ENCODE measurements at places on chromosomes 3 and 15. TPM values are rescaled to one million over a fixed set of nuclear protein-coding genes. Genes with fewer than 3 reads are reported as not detected.

Gene KLHL6
- total RNA-seq: 0.67 TPM

- no peak overlapping the region for H3K4me3 ChIP-seq
- no peak for DNase-seq
- H3K27me3 ChIP-seq: no peaks in the 10 kb centered on the region
- no peak overlapping the region for H3K27ac ChIP-seq
- H3K4me1 ChIP-seq: peaks cover 55% of the 10 kb centered on the region
- H3K36me3 ChIP-seq: no peaks in the 10 kb centered on the region
Measured at GRCh38 chr15:91952216-91952615, 98.7 kb downstream of the SLCO3A1 start.

Gene HHATL
- 15.7 TPM for total RNA-seq

Gene FGF12
- total RNA-seq: 0.54 TPM

DNA sequence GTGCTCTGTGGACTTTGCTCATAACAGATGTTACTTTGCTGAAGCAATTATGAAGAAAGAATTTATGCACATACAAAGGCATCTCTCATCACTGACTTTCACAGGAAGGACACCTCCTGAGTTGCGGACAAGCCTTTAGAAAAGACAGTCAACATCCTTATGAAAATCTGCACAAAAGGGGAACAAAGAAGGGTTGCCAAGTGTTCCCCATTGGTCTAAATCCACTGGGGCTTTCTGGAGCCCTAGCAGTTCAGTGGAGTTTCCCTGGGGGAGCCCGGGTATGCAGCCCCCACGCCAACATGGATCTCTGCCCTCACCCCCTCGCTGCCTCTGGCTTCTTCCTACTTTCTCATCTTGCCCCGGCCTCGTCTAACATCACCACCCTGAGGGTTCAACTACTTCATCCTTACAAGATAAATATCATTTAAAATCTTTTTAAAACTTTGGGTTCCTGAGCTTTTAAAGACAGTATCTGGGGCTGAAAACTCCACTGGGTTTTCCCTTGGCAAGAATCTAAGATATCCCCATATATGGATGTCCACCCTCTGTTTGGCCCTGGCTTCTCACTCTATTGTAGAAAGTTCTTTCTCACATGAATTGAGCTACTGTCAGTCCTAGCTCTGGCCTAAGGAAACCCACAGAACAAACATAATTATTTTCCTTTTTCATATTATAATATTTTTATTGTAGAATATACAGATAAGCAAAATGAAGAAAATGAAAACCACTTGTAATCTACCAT lies 207.9 kb upstream of the RGMA start:
- H3K4me1 ChIP-seq: no peaks in the 10 kb centered on the region
- H3K27ac ChIP-seq: no peak overlapping the region
- DNase-seq: no peak
- H3K4me3 ChIP-seq: no peak overlapping the region
- no peaks in the 10 kb centered on the region for H3K27me3 ChIP-seq

DNA sequence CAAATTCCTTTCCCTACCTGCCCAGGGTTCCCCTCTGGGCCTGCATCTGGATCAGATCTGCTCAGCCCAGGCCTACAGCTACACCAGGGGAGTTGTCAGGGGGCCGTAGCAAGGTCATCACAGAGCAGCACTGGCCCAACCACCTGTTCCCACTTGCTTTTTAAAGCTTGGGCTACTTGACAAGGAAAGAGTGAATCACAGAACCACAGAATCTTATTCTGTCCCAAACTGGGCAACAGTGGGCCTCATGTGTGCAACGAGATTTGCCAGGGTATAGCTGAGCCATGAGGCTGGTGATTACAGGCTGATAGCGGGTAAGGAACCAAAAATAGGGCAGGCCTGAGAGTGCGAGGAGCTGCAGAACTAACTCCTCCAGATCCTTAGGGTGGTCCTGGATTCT lies 66.7 kb downstream of the MYLK start:
- H3K36me3 ChIP-seq: no peaks in the 10 kb centered on the region
- DNase-seq: no peak
- H3K4me3 ChIP-seq: no peak overlapping the region
- no peaks in the 10 kb centered on the region for H3K27me3 ChIP-seq
- no peaks in the 10 kb centered on the region for H3K4me1 ChIP-seq

- no peak for DNase-seq
- H3K4me3 ChIP-seq: no peak overlapping the region
- no peak overlapping the region for H3K27ac ChIP-seq
- H3K36me3 ChIP-seq: peaks cover 10% of the 10 kb centered on the region
- H3K4me1 ChIP-seq: no peaks in the 10 kb centered on the region
Measured at GRCh38 chr3:11807686-11808085, 39.0 kb downstream of the TAMM41 start.

DNA sequence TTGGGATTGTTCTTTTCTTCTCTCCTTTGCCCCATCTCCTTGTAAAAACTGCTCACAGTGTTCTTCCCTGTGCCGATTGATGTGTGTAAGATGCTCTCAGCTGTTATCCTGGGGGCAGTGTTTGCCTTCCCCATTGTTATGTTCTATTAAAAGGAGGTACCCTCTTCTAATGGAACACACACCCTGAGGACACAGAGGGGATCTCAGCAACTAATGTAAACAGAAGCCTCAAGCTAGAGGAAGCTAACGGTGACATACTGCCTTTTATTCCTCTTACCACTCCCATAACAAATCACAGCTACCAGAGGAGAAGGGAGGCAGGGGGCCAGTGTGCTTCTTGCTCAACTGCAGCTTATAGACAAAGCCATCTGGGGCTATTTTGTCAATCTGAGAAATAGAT lies 2.2 kb downstream of the TAGLN3 start:
- no peaks in the 10 kb centered on the region for H3K27me3 ChIP-seq
- no peak for DNase-seq
- H3K4me3 ChIP-seq: no peak overlapping the region
- no peak overlapping the region for H3K27ac ChIP-seq
- H3K4me1 ChIP-seq: peaks cover 6% of the 10 kb centered on the region

DNA sequence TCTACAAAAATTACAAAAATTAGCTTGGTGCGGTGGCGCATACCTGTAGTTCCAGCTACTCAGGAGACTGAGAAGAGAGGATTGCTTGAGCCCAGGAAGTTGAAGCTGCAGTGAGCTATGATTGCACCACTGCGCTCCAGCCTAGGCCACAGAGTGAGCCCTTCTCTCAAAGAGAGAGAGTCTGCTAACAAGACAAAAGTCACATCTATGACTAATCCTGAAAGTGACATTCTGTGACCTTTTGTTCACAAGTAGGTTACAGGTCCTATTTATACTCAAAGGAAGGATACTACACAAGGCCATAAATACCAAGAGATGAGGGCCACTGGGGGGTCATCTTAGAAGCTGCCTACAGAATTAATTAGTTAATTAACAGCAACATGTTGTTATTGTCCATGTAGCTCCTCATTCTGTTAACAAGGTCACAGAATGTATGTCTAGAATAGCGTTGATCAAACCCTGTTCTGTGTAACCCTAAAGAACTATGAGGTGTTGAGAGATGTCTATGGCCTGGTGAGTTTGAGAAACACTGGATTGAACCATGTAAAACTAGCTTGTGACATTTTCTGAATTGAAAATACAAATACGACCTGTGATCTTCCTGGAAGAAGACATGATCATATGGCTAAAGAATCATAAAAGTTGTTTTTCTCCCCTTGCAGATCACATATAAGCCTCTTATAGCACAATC lies 97.0 kb downstream of the SAMMSON start:
- no peaks in the 10 kb centered on the region for H3K27me3 ChIP-seq
- no peak overlapping the region for H3K27ac ChIP-seq
- no peak for DNase-seq
- H3K4me3 ChIP-seq: no peak overlapping the region

Gene XCR1
- total RNA-seq: not detected

DNA sequence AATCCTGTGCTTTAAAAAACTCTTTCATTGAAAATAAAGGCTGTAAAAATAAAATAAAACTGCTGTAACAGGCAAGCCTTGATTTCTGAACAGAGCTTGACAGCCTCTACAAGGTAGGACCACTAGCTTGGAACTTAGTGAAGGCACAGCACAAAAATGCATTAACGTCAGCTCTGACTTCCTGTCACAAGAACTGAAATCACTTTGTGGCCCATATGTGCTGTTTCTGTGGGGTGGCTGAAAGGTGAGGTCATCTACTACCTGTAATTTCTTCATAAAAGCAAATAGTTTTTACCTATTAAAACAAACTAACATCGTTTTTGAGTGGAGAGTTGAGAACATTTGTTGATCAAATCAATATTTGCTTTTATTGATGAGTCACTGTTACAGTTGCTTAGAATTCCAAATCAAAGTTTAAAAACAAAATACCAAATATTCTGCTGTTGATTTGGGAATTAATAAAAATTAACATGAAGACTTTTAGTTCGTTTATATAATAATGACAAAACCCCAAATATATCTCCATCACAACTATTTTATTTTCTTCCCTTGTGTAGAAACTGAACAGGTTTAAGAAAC lies 1034.1 kb downstream of the MCTP2 start:
- no peaks in the 10 kb centered on the region for H3K36me3 ChIP-seq
- H3K27me3 ChIP-seq: no peaks in the 10 kb centered on the region
- DNase-seq: no peak
- no peaks in the 10 kb centered on the region for H3K4me1 ChIP-seq

Gene KCNMB2
- 0.56 TPM for total RNA-seq

GRCh38 chr15:68658151-68658550 lies 79.4 kb downstream of the CORO2B start:
- no peaks in the 10 kb centered on the region for H3K36me3 ChIP-seq
- DNase-seq: no peak
- no peak overlapping the region for H3K4me3 ChIP-seq

DNA sequence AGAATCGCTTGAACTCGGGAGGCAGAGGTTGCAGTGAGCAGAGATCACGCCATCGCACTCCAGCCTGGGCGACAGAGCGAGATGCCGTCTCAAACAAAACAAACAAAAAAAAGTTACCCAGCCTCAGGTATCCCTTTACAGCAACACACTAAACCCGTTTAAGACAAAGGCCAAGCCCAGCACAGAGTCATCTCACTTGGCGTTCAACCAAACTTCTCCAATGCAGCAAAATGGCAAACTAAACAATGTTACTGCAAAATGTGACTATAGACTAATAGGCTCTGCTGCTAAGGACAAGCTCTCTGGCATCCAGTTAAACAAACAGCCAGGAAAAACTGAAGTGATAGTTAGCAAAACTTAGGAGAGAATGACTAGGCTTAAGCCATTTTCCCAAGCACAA lies 6.4 kb upstream of the FAM219B start:
- peaks cover 8% of the 10 kb centered on the region for H3K4me1 ChIP-seq
- H3K36me3 ChIP-seq: peaks cover 28% of the 10 kb centered on the region
- no peaks in the 10 kb centered on the region for H3K27me3 ChIP-seq
- no peak overlapping the region for H3K4me3 ChIP-seq

DNA sequence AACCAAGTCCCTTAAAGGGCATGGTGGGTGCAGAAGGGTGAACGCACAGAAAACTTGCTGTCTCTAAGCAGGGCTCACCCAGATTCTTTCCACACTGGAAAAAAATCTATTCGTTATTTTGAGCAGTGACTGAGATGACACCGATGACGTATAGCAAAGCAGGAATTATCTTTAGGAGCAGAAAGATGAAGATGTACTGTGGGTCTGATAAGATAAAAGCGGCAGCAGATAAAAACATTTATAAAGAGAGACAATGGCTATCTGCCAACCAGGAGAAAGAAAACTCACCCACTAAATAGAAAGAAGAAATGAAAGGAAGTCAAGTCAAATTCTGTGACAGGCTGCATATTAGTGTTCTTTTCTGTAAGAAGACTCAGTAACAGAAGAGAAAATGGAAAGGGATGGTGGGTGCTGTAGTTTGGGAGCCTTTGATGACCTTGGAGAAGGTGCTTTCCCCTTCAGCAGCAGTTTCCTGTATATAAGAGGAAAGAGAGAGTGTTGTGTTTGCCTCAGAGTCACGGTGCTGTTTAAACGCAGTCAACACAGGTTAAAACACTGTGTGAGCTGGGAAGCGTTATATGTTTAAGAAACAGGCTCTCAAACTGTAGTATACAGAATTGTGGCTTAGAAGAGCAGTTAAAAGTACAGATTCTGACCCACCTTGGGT lies 111.6 kb downstream of the AQP9 start:
- H3K4me3 ChIP-seq: no peak overlapping the region
- H3K36me3 ChIP-seq: no peaks in the 10 kb centered on the region
- no peak for DNase-seq
- H3K27me3 ChIP-seq: no peaks in the 10 kb centered on the region
- no peak overlapping the region for H3K27ac ChIP-seq

Gene PARP15
- total RNA-seq: 1.3 TPM

DNA sequence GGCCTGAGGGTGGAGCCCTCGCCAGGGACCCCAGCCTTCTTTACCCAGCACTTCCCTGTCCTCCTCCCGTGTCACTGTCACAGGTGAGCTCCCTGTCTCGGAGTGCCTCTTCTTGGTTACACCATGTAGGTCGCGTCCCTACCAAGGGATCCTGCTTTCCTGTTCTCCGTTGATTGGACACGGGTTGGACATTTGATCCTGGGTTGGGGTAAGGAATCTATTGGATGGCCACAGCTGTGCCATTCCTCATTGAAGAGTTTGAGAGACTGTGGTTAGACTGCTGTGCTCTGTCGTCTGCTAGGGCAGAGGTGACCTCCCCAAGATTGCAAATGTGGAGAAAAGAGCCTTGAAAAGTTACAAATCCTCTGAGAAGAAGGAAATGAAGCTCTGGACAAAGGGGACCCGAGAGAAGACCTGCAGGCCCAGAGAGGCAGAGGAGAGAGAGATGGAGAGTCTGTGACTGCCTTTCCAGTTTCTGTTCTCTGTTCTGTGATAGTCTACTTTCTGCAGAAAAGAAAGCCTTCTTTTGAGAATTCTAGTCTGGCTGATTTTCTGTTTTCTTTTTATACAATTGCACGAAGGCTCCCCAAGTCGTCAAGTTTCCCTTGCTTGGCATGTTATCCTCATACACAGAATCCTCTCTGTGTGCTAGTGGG lies 325.7 kb upstream of the RGMA start:
- no peak overlapping the region for H3K27ac ChIP-seq
- H3K4me3 ChIP-seq: no peak overlapping the region

DNA sequence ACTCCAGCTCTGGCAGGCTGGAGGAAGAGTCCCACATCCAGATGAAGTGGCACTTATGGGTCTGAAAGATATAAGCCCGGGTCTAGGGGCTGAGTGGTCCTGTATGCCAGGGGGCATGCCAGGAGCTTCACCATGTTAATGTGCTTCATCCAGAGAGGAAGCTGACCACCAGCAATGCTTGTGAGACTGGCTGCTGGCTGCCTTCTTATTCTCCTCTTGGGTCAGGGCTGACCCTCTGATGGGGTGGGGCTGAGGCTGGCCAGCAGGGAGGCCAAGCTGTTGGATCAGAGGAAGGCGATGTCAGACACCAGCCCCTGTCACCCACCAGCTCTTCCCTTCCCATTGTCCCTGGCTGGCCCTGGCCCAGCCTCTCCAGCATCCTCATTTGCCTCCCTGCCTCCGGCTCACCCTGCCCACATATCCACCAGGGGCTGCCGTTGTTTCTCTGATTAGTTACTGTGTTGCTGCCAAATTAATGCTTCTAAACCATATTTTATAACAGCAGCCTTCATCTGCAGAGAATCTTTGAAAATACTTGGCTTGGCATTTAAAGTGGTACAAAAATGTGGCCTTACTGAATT lies 20.4 kb upstream of the PSTPIP1 start:
- no peak overlapping the region for H3K4me3 ChIP-seq
- H3K27me3 ChIP-seq: no peaks in the 10 kb centered on the region
- H3K27ac ChIP-seq: no peak overlapping the region
- no peaks in the 10 kb centered on the region for H3K36me3 ChIP-seq
- no peaks in the 10 kb centered on the region for H3K4me1 ChIP-seq

Gene CCDC191
- total RNA-seq: 10.5 TPM

Gene TM4SF1
- 94.9 TPM for total RNA-seq

All from thyroid gland (tissue), 4 donors.